ENCODE measurements at places on chromosomes 5 and 9.

- no peak for DNase-seq
Observed at GRCh38 chr5:116600876-116601275, 26.3 kb upstream of the SEMA6A start.

GRCh38 chr5:137706841-137707240 lies 29.0 kb downstream of the KLHL3 start:
- DNase-seq = no peak

GRCh38 chr9:103397868-103398600 lies 402.9 kb downstream of the CYLC2 start:
- DNase-seq = peak; percentile 75

DNA sequence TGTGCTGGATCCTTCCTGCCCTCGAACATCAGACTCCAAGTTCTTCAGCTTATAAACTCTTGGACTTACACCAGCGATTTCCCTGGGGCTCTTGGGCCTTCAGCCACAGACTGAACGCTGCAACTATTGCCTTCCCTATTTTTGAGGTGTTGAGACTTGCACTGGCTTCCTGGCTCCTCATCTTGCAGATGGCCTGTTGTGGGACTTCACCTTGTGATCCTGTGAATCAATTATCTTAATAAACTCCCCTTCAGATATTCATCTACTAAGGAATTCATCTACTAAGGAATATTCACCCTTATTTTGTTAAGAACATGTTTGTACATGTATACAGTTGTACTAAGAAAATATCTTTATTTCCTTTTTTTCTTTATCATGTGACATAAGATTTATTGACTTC lies 1079.7 kb downstream of the CDH12 start:
- no peak for DNase-seq

DNA sequence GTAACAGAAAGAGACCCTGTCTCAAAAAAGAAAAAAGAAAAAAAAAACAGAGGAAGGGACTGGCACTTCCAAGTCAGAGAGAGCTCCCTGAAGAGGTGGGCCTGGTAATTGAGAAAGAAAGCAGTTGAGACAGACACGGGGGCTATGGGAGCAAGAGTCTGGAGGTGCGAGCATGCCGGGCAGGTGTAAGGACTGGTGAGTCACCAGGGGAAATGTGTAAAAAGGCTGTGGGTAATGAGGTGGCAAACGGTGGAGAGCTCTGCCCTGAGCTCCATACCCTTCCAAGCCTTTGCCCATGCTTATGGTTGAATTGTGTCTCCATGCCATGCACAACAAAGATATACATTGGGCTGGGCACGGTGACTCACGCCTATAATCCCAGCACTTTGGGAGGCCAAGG lies 18.0 kb upstream of the JADE2 start:
- DNase-seq = no peak

DNA sequence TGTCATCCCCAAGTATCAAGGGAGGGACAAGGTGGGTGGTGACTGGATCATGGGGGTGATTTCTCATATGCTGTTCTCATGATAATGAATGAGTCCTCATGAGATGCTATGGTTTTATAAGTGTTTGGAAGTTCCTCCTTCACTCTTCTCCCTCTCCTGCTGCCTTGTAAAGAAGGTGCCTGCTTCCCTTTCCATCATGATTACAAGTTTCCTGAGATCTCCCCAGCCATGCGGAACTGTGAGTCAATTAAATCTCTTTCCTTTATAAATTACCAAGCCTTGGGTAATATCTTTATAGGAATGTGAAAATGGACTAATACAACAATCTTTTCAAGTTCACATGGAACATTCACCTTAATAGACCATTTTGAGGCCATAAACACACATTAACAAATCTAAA lies 21.5 kb upstream of the DOCK2 start:
- DNase-seq = no peak

DNA sequence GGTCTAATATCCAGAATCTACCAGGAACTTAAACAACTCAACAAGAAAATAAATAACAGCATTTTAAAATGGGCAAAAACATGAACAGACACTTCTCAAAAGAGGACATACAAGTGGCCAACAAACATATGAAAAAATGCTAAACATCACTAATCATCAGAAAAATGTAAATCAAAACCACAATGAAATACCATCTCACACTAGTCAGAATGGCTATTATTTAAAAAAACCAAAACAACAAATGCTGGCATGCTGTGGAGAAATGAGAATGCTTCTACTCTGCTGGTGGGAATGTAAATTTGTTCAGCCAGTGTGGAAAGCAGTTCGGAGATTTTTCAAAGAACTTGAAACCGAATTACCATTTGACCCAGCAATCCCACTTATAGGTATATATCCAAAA lies 63.1 kb downstream of the ADAMTS6 start:
- DNase-seq = no peak

DNA sequence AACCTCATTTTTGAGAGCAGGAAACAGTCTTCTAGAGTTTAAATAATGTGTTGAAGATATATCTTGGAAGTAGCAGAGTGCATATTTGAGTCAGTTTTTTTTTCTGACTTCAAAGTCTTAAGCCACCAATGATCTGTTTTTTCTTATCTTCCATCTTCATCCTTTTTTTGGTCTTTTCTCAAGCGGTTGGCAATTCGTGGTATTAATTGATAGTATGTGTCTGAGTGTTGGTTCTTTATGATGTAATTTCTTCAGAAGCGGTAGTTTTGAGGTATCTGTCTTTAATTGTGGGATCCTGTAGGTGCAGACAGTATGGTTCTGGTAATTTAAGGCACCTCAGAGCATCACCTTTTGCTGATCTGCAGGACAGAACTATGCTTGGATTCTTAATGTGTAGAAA lies 3.9 kb downstream of the CSNK1G3 start:
- DNase-seq = no peak

Measured in NCI-H1417 (cell line).